ENCODE measurements at places on chromosomes 11 and 22.
A peak's percentile ranks its signal among the peaks of the same experiment; 100 is the strongest.

DNA sequence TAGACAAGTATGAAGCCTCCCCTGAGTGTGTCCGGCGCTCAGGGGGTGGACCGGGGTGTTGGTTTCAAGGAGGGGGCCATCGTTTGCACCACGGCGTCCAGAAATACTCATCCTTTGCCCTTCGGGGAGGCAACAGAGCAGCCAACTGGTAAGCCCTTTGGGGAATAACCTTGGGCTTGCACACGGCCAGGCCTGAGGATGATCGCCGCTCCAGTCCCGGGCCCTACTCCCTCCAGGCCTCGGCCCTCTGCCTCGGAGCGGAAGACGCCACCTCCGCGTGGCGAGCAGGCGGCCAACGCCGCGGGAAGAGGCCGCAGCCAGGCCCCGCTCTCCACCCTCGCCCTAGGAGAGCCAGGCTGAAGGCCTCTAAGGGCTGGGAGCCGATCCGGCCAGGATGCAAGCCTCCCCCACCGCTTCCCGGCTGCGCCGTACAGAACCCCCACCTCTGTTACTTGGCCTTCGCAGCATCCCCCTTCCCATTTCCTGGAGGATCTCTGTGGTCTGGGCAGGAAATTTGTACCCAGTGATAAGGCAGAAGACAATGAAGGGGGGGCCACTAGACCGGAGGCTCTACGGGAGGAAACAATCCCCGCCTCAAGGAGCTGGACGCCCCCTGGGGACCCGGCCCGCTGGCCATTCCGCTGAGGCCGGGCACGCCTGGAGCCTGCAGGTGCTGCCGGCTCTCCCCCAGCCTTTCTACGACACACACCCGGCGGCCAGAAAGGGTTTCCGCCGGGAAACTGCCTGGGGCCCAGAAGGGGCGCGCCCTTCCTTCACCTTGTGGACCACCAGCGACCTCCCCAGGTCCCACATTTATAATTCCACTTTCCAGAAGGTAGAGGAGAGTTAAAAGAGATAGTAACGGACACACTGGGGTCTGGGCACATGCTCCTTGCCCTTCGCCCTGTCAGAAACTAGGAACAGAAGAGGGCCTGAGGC lies 2.6 kb downstream of the ESAM start:
- no peak for DNase-seq

DNA sequence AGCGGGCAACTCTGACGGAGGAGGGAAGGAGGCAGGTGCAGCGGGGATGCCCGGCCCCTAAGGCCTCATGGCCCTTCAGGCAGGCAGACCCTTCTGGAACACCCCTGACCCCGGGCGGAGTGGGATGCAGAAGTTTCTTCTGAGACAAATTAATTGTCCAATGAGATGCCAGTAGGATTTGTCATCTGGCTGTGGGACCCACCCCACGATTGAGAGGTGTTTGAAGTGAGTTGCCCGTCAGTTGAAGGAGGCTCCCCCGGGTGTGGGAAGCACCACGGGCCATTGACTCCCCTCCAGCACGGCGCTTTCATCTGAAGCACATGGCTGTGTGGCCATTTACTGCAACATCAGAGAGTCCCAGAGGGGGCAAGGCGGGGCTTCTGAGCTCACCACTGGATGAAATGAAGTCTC lies 527.8 kb downstream of the BRD1 start:
- DNase-seq = no peak

GRCh38 chr11:62010935-62011528 lies 43.6 kb upstream of the FTH1 start:
- no peak for DNase-seq

- DNase-seq = peak; percentile 49
These were observed 24.8 kb downstream of the APOL1 start for GRCh38 chr22:36277482-36278291.

DNA sequence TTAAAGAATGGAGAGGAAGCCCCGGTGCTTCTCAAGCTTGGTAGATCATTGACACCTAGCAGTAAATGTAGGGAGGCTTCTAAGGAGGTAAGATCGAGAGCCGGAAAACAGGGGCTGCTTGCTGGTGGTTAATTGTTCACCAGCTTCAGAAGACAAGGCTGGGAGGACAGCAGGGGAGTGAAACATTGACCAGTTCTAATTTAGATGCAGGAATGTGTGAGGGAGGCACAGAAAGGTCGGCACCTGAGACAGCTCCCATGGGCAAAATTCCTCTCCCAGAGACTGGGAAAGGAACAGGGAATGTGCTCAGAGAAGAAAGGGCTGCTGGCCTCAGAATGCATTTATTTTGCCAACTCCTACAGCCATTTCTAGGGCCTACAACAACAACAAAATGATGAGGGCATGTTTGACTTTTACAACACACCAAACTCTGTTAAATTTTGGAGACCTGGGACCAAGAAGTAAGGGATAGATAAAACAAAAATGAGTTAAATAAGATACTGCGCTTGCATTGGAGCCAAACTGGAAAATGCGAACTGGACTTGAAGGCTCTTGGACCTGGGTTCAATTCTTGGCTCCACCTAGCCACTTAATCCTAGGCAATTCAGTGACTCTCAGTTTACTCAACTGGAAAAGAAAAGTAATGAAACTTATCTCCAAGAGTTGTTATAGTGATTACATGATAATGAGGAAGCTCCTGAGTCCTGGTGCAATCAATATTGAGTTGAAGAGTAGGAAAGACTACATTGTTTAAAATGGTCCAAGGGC lies 31.0 kb downstream of the FZD4 start:
- no peak for DNase-seq

All from NCI-H82 (cell line).